T-cell (primary cell): ENCODE measurements at places on chromosomes 4 and X.

- no peak for DNase-seq
Measured at GRCh38 chr4:68570122-68570507, 6.0 kb downstream of the UGT2B17 start.

GRCh38 chr4:185202984-185203485 lies 765 bp downstream of the CFAP97 start:
- DNase-seq = no peak

GRCh38 chr4:186191200-186192065 lies at the start of gene CYP4V2:
CYP4V2 (plus strand) TSS chr4:186191567; CDS start chr4:186191824, 257 bp downstream.
- DNase-seq = peak; percentile 78

DNA sequence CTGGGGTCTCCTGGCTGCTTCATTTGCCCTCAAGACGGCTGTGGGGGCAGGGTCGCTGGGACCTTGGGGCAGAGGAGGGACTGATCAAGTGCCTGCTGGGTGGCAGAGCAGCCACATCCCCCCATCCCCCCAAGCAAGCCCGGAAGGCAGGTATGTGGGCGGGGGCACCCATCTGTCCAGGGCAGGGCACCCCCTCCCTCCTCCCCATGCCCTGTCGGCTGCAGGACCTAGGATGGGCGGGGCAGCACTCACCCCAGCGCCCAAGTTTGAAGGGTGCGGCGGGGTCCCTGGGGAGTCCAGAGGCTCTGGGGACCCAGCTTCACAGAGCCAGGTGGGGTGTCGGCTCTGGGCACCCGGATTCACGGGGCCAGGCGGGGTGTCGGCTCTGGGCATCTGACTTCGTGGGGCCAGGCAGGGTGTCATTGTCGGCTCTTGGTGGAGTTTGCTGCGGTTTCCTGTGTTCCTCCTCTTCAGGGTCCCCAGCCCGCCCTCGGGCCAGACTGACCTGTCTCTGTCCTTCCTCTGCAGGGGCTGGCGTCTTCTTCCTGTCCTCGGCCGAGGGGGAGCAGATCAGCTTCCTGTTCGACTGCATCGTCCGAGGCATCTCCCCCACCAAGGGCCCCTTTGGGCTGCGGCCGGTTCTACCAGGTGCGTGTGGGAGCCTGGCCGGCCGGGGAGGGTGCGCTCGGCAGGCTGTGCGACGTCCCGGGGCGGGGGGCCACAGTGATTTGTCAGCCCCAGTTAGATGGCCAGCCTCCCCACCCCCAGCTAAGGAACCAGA lies 22.1 kb downstream of the DOK7 start:
- DNase-seq = no peak

DNA sequence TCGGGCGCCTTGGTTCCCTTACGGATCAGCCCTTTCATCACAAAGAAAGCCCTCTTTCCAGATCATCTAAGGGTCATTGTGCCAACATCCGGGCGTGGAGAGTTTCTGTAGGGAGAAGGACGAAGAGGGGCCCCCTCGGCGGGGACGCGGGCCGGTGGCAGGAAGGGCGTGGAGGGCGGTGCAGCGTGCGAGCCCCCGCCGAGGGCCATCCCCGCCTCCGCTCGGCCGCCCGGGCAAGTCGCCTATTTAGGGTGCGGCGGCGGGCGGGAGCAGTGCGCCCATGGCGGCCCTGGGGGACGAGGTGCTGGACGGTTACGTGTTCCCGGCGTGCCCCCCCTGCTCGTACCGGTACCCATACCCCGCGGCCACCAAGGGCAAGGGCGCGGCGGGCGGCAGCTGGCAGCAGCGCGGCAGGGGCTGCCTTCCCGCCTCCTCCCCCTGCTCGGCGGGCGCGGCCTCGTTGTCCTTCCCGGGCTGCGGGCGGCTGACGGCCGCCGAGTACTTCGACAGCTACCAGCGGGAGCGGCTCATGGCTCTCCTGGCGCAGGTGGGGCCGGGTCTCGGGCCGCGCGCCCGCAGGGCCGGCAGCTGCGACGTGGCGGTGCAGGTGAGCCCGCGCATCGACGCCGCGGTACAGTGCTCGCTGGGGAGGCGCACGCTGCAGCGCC lies at the start of gene ZAR1:
Gene ZAR1 (plus strand): TSS at position 241 of the 668 bp plus-strand sequence. CDS start 40 bp downstream, at position 281.
- DNase-seq = no peak

- DNase-seq = no peak
Measured at GRCh38 chrX:65575022-65575421, 40.4 kb upstream of the LAS1L start.

DNA sequence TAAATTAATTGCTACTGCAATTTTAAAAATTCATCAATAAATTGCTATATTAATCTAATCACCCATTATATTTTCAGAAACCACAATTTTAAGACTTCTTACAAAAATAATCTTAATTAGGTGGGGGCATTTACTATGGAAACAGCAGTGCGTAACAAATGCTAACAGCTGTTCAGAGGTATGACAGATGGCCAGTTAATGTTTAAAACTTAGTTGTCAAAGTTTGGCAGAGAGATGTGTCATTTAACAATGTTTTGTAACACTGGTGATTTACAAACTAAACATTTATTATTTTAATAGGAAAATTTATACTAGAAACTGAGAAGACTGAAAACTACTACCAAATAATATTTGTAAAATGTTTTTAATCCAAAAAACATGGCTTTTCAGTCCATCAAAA lies 85.2 kb upstream of the GPR34 start:
- DNase-seq = no peak

GRCh38 chr4:94634271-94634670 lies 123.5 kb upstream of the BMPR1B start:
- DNase-seq = no peak

DNA sequence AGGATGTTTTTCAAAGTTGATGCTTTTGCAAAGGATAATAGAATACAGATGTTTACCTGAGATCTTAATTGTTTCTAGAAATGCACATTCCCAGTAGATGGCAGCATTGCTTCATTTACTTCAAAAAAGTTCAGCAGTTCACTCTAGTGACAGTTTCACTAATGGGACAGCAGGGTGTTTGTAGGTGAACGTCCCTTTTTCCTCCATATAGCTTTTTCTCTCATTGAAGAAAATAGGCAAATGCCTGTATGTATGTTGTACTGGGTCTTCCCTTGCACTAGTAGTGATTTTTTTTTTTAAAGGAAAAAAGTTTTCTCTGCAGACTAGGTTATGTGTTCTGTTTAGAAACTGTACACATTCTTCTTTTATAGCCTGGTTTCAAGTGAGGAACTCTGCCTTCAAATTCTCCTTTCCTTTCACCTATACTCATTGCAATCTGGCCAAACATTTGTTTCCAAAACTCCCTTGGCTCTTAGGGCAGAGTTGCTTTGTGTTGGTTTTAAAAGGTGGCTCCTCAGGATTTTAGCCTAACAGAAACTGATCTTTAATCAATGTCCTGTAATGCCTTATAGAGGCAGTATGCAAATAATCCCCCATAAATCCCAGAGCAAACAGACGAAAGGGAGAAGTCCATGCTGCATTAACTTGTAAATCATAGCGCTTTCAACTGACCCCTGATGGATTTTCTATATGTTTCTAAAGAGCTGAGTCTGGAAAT lies 86.3 kb downstream of the EGF start:
- no peak for DNase-seq

DNA sequence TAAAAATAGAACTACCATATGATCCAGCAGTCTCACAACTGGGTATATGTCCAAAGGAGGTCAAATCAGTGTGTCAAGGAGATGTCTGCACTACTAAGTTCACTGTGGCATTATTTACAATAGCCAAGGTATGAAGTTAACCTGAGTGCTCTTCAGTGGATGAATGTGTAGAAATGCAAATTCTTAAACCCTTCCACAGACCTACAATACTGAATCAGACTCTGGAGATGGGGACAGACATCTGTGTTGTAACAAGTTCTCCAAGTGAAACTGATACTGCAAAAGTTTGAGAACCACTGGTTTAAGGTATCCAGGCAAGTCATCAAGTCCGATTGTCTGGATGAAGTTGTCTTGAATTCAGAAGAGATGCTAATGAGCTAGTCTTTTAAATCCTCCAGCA lies 38.5 kb downstream of the SMAD1 start:
- no peak for DNase-seq

DNA sequence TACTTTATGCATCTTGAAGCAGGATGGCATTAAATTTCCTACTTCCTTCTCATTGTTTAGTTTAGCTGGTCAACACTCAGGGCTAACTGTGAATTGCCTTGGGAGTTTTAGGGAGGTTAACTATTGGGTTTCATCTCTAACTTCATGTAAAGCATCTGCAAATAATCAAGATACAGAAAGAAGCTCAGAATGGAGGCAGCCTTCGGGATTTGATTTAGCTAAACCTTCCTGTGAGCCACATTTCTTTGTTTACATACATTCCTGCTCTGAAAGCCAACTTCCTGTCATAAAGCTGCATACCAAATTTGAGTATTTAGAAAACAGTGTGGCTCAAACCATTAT lies 131.7 kb upstream of the PCDH18 start:
- DNase-seq = no peak

- DNase-seq = no peak
Measured at GRCh38 chr4:13917015-13917414, 289.5 kb upstream of the BOD1L1 start.

DNA sequence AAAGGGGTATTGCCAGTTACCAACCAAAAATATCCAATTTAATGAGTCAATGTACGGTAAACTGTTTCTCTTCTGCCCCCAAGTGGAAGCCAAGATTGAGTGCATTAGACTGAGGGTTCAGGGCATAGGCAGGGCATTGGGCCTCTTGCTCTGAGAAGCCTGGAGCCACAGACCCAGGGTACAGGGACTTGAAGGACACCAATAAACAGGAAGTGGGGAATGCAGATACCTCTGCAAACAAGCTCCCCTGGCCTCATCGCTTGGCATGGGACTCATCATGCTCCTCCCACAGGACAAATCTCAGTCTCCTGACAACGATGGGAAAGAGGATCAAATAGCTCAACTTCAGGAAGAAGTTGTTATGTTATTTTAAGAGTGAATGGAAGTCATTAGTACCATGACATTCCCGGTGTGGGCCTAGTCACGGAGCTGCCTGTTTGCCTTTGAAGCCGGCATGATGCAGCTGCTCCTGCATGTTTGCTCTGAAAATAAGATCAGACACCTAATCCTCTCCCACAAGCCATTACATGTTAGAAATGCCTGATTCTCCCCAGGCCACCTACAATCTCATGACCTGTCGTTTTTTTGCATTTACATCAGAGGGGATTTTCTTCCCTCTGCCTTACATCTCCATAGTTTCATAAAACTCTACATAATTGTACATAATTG lies 224.2 kb downstream of the RCHY1 start:
- no peak for DNase-seq

DNA sequence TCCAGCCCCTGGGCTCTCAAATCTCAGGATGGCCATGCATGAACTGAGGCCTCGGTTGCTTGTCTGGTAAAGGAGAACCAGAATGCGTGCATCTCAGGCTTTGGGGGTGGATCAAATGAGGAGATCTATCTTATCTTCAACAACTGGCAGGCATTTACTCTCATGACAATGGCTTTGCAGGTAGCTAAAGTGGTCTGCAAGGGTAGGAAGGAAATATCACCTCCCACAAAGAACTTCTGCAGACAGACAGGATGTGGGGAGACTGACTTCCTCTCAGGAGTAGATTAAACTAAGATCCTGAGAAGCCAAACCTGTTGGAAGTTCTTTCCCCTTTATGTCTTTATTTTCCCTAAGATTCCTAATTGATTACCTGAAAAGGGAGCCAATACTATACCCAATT lies 7.8 kb downstream of the LDB2 start:
- DNase-seq = peak; percentile 29

GRCh38 chr4:84189144-84189543 lies 309.9 kb downstream of the NKX6-1 start:
- no peak for DNase-seq

- no peak for DNase-seq
Measured at GRCh38 chr4:120809518-120809917, 113.0 kb downstream of the PRDM5 start.

DNA sequence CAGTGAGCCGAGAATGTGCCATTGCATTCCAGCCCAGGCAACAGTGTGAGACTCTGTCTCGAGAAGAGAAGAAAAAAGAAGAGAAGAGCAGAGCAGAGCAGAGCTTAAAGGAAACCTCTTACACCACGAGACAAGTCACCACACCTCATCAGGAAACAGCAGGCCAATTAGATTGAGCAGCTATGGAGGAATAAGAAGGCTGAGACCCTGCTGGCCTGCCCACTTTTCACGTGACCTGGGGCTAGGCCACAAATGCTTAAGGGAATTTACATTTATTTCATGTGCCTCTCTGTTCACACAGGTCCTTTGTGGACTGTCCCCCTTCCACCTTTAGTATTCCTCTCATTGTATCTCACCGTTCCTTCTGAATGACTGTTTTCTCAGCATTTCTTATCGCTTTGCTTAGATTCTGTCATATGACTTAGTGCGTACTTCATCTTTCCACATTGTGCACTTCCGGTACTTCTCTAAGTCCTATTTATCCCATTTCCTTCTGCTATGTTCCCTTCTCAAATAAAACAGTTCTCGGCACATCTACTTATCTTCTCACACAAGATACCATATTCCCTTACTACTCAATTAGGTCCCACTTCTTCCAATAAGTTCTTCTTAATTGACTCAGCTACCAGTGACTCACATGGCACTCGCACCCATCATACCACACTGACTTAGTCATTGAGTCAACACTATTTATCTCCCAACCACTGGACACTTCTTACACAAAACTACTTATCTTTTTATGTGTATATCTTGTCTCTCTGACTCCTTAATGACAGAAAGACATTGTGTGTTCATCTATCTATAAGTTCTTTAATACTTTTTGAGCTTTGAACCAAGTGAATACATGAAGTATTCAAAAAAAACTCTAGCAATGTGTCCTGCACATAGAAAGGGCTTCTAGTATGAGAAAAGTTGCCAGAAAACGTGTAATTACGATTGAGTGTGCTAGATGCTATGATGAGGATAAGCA lies 11.0 kb downstream of the CUL4B start:
- no peak for DNase-seq

DNA sequence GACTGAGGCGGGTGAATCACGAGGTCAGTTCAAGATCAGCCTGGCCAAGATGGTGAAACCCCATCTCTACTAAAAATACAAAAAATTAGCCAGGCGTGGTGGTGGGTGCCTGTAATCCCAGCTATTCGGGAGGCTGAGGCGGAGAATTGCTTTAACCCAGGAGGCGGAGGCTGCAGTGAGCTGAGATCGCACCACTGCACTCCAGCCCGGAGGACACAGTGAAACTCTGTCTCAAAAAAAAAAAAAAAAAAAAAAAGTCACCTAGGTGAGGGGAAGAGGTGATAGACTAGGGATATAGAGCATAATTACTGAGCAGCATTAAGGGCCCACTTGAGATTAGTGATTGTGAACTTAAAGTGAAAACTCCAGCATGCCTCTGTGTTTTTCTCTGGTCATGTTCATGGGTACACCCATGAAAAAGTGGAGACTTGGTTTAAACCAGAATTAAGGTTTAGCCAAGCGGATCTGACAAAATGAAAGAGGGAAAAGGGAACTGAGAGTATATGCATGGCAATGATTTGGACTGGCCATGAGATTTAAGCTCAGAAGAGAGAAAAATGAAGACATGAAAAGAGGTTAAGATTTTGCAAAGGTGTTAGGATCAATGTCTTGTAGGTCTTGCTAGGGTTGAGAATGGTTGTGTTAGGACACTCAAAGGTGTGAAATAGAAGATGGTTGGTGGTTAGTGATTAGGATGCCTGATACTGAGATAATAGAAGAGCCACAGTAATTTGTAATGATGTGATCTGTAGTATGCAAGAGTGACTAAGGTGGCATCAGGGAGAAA lies 105.0 kb downstream of the RAB28 start:
- no peak for DNase-seq
